Metanephros (tissue), 2 donors: ENCODE measurements at places on chromosomes 2 and 18. TPM values are rescaled to one million over a fixed set of nuclear protein-coding genes. Genes with fewer than 3 reads are reported as not detected.

Gene TBC1D8
- 34.9 TPM for total RNA-seq

Gene RTKN
- total RNA-seq: 55.7 TPM

Gene SCN7A
- 17.2 TPM for total RNA-seq

Gene ABCG5
- 0.18 TPM for total RNA-seq

Gene ARHGEF4
- 6.7 TPM for total RNA-seq

Gene CYP26B1
- 48.2 TPM for total RNA-seq

Gene ZNF516
- 56.8 TPM for total RNA-seq

Gene ORC2
- total RNA-seq: 18.7 TPM

Gene BIN1
- 191 TPM for total RNA-seq

Gene KCNG2
- 1.4 TPM for total RNA-seq

Gene GPR35
- total RNA-seq: 2.5 TPM
